C1 segment of cervical spinal cord (tissue), 14 donors: ENCODE measurements at places on chromosomes 5 and 9.

DNA sequence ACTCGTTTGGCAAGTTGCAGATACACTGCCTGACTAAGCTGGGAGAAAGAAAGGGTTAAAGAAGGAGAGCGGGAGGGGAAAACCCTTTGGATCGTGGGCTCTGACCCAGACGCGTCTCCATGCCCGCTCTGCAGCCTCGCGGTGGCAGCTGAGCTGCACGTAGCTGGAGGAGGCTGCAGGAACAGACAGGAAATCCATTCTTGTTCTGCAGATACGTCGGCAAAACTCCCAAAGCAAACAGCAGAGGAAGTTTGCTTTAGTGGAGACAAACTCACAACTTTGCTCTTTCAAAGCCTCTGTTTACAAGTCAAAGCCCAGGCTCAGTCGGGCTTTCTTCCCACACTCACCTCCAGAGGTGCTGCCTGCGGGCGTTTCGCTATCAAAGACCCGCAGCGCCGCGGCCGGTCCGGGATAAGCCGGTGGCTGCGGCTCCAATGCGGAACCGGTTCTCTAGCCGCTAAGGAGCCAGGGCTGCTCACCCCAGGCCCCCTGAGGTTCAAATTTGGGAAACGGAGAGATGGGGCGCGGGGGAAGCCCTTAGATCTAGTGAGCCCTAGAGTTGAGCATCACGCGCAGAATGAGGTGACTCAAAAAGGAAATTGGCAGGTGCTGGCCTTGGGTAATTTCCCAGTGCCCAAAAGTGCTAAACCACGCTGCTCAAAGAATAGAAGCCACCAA, 60.7 kb downstream of the MAT2B start:
- peak; percentile 43 for DNase-seq

DNA sequence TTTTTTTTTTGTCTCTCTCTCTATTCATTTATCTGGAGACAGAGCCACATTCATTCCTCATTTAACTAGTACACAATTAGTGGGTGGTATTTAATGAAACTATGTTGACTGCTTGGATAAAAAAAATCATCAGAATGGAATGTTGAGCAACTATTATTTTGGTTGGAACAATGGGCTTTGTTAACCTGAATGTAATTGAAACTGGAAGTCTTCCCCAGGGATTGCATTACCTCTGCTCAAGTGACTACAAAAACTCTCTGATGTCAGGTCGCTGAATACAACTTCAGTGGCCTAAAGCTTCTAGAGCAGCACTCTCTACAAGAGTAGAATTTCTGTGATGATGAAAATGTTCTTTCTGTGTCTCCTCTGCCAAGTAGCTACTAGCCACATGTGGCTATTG, 295.8 kb downstream of the DEPDC1B start:
- no peak for DNase-seq

GRCh38 chr5:164475339-164475977, 970.0 kb downstream of the MAT2B start:
- DNase-seq = no peak

DNA sequence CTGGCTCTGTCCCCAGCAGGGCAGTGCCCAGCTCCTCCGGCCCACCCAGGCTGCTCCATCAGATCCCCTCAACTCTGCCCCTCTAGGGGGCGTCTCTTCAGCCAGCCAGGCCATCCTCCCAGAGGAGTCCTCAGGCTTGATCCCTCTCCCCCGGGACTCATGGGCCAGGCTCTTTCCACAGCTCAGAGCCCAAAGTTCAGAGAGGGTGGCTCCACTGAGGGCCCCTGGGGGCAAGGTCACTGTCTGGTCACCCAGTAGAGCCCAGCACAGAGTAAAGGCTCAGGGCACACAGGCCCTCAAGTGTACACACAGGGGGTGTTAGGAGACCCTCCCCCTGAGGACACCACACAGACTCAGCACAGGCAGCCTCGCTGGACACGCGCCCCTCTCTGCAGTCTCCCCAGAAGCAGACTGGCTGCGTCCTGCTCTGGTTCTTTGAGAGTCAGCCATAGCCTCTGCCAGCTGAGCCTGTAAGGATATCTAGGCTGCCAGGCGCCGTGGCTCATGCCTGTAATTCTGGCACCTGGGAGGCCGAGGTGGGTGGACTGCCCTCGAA, 64.8 kb downstream of the PAX5 start:
- no peak for DNase-seq

GRCh38 chr5:17050236-17050635, 114.1 kb upstream of the MYO10 start:
- DNase-seq = no peak

DNA sequence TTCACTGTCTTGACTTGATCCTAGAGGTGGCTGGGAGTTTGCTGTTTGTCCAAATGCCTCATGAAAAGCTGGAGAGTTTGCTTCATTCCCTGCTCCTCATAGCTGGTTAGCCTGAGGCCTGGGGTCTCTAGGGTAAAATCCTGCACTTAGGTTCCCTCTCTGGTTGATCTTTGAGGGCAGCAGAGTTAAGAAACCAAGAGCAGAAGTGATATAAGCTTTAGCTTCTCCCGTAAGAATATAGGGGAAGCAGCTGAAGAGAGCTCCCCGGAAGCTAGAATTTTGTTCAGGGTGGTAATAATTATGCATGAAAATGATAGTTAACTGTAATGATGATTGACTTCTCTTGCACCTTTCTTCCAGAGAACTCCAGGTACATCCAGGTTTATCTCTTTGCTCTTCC, 1.4 kb downstream of the FAM53C start:
- peak; percentile 50 for DNase-seq

DNA sequence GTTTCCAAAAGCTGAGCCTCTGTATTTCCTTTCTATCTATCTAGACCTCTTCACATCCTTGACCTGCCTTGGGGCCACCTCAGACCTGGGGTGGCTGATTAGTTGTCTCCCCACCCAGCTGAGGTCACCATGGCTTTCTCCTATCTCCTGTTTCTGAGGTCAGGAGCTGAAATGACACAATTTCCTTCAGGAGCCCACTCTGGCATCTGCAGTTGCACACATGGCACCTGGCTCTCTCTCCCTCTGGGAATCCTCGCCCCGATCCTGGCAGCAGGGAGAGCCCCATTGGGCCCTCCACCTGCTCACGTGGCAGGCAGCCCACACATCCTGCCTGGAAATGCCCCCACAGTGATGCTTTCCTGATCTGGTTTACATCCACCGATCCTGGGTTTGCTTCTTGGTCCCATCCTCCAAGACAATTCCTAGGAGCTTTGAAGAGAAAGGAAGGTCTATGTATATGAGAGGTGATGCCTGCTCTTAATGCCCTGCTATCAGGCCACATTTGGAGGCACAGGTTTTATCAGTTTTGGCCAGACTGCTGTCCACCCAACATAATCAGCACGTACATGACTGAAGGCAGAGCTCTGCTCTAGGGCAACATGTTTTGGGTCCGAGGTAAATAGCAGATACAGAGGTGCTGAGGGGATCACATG, 53.7 kb downstream of the MARCHF3 start:
- DNase-seq = no peak

DNA sequence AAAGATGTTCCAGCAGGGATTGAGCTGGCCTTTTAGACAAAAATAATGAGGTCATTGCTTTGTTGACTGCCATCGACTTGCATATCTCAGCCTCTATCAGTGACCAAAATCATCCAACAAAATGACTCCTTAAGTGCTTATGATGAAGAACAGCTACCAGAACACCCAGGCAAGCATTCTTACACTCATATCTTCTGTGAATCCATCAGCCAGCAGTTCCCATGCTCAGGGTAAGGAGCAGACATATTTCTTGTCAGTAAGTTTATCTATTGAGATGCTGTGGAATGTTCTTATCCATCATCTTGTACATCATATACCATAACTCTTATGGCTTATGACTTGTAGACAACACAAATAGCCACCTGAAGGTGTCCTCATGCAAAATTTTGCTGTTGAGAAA, 20.2 kb upstream of the SPDL1 start:
- DNase-seq = no peak

GRCh38 chr9:79428422-79428821, 143.3 kb upstream of the TLE4 start:
- DNase-seq = no peak

DNA sequence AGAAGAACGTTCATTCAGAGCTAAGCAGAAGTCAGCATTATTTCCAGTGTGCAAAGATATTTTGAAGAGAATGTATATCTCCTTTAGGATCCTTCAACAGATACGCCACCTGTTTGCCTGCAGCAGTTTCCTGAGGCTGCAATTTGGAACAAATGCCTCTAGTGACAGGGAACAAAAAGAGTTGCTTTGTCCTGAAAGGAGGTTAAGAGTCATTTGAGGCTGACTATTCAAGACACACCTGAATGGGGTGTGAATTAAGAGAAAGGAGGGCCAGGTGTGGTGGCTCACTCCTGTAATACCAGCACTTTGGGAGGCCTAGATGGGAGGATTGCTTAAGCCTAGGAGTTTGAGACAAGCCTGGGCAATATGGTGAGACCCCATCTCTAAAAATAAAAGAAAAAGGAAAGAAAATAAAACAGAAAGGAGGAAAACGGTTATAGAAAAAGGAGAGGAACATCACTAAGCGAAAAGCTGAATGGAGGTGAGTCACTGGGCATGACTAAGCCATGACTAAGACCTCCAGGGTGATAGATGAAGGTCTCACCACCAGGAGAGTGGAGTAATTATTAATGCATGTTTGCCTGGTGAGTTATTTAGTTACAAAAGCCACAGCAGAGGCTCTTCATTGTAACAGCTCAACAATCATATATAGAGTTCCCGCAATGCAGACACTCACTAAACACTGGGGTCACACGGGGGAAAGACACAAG, 255.2 kb upstream of the TNC start:
- no peak for DNase-seq

- DNase-seq = no peak
Observed at GRCh38 chr5:135608761-135609443, 30.1 kb upstream of the CXCL14 start.

DNA sequence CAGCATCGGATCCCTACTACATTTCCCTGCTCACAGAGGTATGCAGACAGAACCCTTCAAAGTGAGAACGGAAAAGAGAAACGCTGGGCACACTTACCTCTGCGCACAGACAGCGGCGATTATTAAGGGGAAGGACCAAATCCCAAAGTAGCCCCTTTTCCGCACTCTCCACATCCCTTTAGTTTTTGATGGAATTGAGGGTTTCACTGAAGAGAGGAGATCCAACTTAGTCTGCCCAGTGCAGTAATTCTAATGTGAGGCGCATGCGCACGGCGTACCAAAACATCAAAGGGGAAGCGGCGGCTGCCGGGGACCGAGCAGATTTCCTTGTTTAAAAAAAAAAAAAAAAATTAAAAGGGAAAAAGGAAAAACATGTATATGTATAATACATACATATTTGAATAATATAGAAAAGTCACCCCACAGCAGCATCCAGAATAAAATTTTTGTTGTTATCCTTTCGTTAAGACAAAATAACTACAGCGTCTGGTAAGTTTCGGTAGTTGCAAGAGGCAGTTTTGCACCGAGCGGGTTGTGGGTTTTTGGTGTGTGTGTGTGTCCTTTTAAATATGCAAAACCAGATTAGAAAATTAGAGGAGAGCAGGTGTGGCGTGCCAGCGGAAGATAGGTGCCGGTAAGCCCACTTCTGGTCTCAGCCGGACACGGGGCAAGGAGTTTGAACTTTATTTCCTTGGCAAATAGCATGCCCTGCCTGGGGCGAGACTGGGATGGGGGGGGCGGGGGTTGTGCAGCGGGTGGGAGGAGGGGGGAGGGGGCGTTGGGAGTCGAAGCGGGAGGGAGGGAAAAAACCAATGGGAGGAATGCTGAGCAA, at the start of gene GABRB2:
Gene GABRB2, minus strand, starts transcription at position 256 of the 832 bp plus-strand sequence. Its CDS starts 82 bp downstream, at position 174.
- peak; percentile 48 for DNase-seq

GRCh38 chr9:75830303-75830702, 60.2 kb upstream of the PCSK5 start:
- no peak for DNase-seq

GRCh38 chr9:131266266-131267229, 9.8 kb downstream of the FAM78A start:
- DNase-seq = no peak

GRCh38 chr9:20783057-20784038, 99.3 kb downstream of the FOCAD start:
- DNase-seq = no peak
